ENCODE measurements at places on chromosomes 6 and 20. TPM values are rescaled to one million over a fixed set of nuclear protein-coding genes. Genes with fewer than 3 reads are reported as not detected.

Gene CCN5
- not detected for total RNA-seq

Gene CST4
- total RNA-seq: not detected

Gene RAB5IF
- 128 TPM for total RNA-seq

Gene CARMIL1
- total RNA-seq: 6.4 TPM

Gene SLC25A27
- total RNA-seq: 2.6 TPM

Gene SUPT3H
- 4.2 TPM for total RNA-seq

Gene TGM3
- total RNA-seq: not detected

Gene SNPH
- 12.2 TPM for total RNA-seq

GRCh38 chr6:18185624-18186023 lies 30.4 kb downstream of the KDM1B start:
- no peak for DNase-seq

DNA sequence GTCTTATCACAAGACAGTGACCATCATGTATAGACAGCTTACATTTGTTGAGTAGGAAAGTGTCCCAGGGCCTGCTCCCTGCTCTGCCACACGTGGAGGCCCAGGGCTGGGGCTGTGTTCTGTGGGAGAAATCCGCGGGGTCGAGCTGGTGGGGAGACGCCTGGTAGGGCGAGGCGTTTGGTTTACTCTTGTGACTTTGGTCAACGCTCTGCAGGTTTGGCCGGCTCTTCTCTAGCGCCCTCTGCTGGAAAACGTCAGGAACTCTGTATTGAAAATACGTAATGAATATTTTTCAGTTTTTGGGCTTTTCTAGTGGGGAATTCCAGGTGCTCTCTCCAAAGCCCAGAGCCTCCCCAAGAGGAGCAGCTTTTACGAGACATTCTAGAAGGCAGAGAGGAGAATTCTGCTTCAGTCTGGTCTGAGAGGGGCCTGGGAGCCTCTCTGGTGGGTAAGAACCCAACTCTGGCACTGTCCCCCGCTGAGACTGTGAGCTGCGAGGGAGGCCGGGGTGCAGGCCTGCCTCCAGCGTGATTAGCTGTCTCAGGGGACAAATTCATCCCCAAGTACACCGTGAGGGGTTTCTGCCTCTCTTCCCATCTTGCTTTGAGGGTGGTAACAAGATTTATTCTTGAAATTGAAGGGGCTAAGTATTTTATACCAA lies 112.6 kb upstream of the RALGAPA2 start:
- no peak for DNase-seq

DNA sequence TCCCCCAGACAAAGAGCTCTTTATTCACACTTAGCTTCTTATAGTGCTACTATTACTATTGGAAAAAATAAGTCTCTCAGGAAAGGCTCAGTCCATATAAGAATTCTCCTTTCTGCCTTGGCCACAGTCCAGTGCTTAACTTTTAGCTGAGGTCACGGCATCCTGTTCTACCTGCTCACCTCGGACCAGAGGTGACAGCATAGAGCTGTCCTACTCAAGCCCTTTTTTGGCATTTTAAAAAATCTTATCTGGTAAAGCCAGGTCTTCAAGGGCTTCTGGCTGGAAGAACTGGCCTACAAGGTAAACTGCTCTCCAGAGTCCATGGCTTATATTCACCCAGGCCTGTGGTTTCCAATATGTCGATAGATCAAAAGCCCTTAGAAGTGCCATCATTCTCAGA lies 109.7 kb downstream of the RCAN2 start:
- DNase-seq: no peak

- DNase-seq: no peak
Observed at GRCh38 chr6:17281497-17282481, 628 bp downstream of the RBM24 start.

GRCh38 chr20:41424546-41424945 lies 57.9 kb upstream of the EMILIN3 start:
- DNase-seq: no peak

DNA sequence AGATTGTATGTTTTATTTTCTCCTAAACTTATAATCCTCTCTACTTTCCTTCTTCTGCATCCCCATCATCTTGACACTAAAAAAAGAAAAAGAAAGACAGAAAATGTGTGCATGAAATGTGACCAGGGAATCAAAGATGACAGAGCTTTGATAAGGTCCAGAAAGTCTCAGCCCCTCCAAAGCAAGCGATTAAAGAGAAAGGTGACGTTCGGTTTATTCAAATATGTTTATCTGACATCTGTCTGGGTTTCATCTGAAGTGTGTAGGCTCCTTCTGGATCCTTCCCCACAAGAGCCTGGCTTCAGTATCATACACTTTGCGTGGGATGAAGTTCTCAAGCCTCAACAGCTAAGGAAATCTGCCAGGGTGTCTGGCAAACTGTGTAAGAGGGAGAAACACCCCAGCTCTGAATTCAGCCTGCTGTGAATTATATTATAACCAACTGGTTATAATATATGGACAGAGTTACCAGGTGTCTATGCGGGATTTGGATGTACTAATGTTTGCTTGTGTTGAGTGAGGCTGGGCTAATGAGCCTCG lies 263.0 kb downstream of the ZNF217 start:
- no peak for DNase-seq

- DNase-seq: no peak
Observed at GRCh38 chr20:63536241-63536977, 767 bp downstream of the PTK6 start.

GRCh38 chr20:44247131-44247571 lies at the start of gene GDAP1L1:
Gene GDAP1L1, plus strand, starts transcription at chr20:44247308. Its CDS starts 27 bp downstream, at chr20:44247335.
- no peak for DNase-seq

DNA sequence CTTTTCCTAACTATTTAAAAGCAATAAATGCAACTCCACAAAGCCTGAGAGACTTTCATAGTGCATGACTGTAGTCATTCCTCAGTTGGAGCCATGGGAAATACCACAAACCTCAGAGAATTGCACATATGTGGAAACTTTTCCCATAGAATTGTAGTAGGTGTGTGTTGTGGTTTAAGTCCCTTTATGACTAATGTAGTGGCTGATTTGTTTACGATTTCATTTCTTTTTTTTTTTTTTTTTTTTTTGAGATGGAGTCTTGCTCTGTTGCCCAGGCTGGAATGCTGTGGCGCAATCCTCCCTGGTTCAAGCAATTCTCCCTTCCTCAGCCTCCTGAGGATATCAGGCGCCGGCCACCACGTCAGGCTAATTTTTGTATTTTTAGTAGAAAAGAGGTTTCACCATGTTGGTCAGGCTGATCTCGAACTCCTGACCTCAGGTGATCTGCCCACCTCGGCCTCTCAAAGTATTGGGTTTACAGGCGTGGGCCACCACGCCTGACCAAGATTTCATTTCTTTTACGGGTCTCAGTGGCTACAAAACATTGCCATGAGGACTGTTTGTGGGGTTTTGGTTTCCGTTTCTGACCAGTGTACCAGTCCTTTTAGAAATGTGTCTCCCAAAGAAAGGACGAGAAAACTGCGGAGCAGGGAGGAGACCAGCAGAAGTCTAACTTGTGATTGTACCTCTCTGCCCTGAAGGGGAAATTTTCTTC lies 212.1 kb upstream of the MARCKS start:
- no peak for DNase-seq

DNA sequence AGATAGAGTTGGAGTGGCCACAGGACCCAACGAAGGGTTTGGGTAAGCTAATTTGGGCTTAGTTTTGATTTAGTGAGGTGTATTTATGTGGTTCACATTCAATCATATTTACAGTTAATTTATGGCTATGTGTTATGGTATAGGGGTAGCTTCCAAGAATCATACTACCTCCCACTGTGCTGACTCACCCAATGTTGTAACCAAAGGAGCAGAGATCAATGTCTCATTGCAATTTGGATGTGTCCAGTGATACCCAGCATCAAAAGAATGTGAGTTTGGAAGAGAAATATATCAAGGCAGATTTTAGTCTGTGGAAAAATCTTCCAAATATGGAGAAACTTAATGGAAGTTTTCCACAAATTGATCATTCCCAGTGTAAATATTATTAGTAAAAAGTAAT lies 25.3 kb upstream of the SMIM8 start:
- no peak for DNase-seq

GRCh38 chr6:42295181-42295580 lies 77.5 kb upstream of the MRPS10 start:
- DNase-seq: no peak

DNA sequence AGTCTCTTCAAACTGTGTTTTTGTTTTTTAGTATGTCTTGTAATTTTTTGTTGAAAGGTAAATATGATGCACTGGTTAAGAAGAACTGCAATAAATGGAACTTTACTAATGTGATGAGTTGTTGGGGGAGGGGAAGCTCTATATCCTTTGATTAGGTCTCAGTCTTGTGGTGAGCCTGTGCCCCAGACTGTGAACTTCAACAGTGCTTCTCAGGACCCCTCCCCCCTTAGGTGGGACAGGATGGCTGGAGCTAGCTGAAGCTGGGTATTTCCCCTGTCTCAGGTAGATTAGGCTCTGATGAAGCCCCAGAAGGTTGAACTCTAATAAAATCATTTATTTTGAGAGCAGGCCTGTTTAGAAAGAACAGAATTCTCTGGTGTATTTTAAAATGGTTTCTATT lies 31.4 kb upstream of the TASP1 start:
- DNase-seq: no peak

DNA sequence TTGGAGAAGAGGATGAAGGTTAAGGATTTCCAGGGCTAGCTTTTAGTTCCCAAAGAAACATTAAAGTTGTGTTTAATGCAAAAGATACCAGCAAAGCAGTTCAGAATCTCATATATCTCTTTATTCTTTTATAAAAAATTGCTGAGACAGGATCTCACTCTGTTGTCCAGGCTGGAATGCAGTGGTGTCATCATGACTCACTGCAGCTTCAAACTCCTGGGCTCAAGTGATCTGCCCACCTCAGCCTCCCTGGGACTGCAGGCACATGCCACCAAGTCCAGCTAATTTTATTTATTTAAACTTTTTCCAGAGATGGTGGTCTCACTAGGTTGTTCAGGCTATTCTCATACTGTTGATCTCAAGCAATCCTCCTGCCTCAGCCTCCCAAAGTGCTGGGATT lies 41.1 kb upstream of the CAP2 start:
- no peak for DNase-seq

DNA sequence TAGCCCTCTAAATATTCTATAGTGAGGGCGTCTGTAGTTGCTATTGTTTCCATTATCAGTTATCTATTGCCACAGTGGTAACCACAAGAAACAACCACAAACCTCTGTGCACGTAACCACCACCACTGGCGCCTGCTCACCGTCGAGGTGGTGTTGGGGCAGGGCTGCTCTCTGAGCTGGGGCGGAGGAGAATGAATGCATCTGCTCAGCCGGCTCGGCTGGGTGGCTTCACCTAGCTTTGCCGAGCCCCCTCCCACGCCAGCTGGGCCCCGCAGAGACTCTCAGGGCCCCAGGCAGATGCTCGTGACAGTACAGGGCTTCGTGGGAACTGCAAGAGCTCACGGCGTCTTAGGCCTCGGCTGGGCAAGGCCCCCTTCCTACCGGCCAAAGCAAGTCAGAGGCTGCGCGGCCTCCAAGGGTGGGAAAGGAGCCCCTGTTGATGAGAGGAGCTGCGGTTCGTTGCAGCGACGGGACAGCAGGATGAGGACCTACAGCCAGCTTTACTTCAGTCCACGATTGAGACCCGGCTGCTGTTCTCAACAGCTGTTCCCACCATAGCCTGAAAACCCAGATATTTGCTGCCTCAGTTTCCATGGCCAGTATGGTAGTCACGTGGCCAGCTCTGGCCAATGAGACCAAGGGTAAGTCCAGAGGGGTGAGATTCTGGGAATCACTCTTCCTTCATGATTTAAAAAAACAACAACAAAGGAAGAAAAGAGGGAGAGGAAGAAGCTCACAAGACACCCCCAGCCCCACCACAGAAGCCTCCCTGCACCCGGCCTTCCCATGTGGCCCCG lies 120.2 kb upstream of the AFDN start:
- DNase-seq: no peak

- no peak for DNase-seq
Observed at GRCh38 chr20:59223182-59223601, 59.6 kb downstream of the ZNF831 start.

DNA sequence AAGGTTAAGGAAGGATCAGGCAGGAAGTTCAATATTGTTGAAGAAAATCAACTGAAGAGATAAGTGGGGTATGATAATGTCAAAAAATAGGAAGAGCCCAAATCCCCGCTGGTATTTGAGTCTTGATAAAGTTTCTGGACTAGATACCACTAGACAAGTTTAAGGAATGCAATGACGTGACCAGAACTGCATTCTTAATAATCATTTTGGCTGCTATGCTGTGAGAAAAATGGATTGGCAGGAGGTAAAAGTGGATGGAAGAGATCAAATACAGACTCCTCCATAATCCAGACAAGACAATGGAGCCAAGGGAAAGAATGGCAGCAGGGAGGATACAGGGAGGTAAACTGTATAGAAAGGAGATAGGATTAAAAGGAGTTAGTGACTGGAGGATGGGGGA lies 128.2 kb downstream of the COL12A1 start:
- no peak for DNase-seq

- DNase-seq: no peak
Observed at GRCh38 chr6:84050408-84050807, 16.8 kb downstream of the MRAP2 start.
